NCI-H82 (cell line): ENCODE measurements at places on chromosomes 5 and 9.

DNA sequence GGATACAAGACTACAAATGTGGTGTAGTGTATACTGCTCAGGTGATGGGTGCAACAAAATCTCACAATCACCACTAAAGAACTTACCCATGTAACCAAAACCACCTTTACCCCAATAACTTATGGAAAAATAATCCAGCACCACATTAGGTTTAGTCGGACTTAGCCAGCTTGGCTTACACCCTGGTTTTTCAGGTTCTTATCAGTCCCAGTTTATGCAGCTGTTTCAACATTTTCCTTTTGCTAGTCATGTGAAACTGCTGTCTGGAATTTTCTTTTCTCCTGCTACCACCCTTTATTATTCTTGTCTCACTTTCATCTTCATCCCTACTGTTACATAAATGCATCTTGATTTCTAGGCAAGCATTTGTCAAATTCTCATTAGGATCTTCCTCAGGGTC, 51.5 kb downstream of the STK32A start:
- DNase-seq = no peak

DNA sequence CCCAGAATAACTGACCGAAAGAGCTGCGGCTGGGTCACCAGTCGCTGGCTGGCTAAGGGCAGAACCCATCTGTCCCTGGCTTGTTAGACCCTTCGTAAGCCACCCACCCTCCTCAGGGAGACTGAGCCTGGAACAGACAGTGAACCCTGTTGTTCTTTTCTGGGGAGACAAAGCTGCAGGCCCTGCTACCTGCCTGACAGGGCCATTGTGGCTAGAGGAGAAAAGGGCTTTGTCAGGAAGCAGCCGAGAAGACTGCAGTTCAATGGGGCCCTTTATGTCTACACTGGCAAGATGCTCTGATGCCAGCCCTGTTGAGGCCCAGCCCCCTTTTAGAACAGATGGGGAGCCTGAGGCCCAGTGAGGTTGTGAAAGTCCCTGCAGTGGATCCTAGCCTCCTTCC, 3.7 kb upstream of the NIPAL4 start:
- DNase-seq = no peak

- no peak for DNase-seq
Observed at GRCh38 chr5:71998746-71999145, 108.5 kb upstream of the MAP1B start.

- DNase-seq = no peak
Observed at GRCh38 chr5:172115541-172115982, 72.5 kb downstream of the STK10 start.

GRCh38 chr5:76942581-76942980, 10.3 kb upstream of the CRHBP start:
- no peak for DNase-seq

- DNase-seq = no peak
Observed at GRCh38 chr5:80150731-80151130, 105.1 kb downstream of the SERINC5 start.

GRCh38 chr5:26245321-26245720, 793.1 kb downstream of the CDH9 start:
- no peak for DNase-seq

DNA sequence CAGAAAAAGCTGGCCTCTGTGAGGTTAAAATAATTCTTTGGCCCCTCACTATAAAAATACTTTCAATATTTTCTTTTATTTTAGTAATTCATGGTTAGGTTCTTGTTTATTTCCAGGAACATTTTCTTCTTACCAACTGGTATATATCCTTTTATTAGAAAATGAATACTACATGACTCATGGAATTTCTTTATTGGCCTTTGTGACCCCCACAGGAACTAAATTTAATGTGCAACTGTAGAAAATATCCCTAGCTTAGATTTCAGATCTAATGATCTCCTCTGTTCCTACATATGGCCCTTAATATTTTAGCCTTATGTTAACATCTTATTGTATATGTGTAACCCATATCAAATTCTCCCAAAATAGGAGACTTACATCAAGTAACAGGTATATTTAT, 429.9 kb downstream of the NR2F1-AS1 start:
- DNase-seq = no peak

- no peak for DNase-seq
Observed at GRCh38 chr5:133731951-133732350, 119.6 kb upstream of the FSTL4 start.

- no peak for DNase-seq
Observed at GRCh38 chr5:167870055-167870454, 421.4 kb upstream of the WWC1 start.

DNA sequence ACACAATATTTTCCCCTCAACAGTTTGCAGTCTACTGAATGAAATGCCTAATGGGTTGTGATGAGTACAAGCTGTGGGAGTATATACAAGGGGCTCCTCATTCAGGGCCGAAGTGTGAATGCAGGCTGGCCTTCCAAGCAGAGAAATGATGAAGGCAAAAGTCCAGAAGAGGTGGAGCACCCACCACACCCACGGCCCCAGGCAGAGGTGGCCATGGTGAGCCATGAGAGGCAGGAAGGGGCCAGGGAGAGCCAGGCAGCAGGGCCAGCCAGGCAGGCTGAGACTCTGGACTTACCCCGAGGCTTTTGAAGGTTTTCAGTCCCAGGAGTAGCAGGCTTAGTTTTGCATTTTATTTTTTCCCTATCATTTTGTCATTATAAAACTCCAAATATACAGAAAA, 218.1 kb downstream of the AUH start:
- no peak for DNase-seq

- no peak for DNase-seq
Observed at GRCh38 chr5:142904416-142904815, 134.2 kb downstream of the ARHGAP26 start.

GRCh38 chr5:179762781-179763176, 30.2 kb downstream of the MAML1 start:
- no peak for DNase-seq
